ENCODE measurements at places on chromosomes 7 and 10. TPM values are rescaled to one million over a fixed set of nuclear protein-coding genes. Genes with fewer than 3 reads are reported as not detected.

DNA sequence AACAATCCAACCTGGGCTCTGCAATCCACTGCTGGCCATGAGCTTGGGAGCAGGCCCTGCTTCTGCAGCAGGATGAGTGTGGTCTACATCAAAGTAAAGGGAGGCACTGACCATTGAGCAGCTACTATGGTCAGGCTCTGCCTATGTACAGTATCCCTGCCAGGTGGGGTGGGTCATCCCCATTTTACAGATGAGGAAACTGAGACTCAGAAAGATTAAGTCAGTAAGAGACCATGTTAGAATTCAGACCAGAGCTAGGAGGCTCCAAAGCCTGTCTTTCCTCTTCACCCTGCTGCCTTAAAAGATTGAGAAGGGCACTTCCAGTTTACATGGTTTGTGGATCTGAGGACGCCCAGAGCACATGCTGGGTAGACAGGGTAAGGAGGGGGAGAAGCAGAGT is 27.1 kb upstream of the CDH23 start:
- H3K4me1 ChIP-seq, result peaks cover 29% of the 10 kb centered on the region
- no peak overlapping the region for H3K4me3 ChIP-seq
- no peak overlapping the region for H3K27ac ChIP-seq
- DNase-seq, result no peak
- no peaks in the 10 kb centered on the region for H3K27me3 ChIP-seq
- H3K36me3 ChIP-seq, result no peaks in the 10 kb centered on the region

Gene SPAM1
- not detected for total RNA-seq

GRCh38 chr7:38934536-38934935 is 25.5 kb upstream of the VPS41 start:
- H3K4me1 ChIP-seq, result peaks cover 14% of the 10 kb centered on the region
- H3K36me3 ChIP-seq, result no peaks in the 10 kb centered on the region
- H3K27ac ChIP-seq, result no peak overlapping the region
- H3K4me3 ChIP-seq, result no peak overlapping the region
- peak; percentile 87 for DNase-seq

GRCh38 chr7:132276234-132276630 is 300.0 kb downstream of the PLXNA4 start:
- H3K4me1 ChIP-seq, result no peaks in the 10 kb centered on the region
- H3K36me3 ChIP-seq, result no peaks in the 10 kb centered on the region
- no peak overlapping the region for H3K27ac ChIP-seq
- peaks cover 14% of the 10 kb centered on the region for H3K27me3 ChIP-seq
- DNase-seq, result no peak

GRCh38 chr10:97784200-97784810 is 12.5 kb upstream of the SFRP5 start:
- no peaks in the 10 kb centered on the region for H3K4me1 ChIP-seq
- no peaks in the 10 kb centered on the region for H3K27me3 ChIP-seq
- no peak for DNase-seq
- no peaks in the 10 kb centered on the region for H3K36me3 ChIP-seq
- no peak overlapping the region for H3K4me3 ChIP-seq

- no peak overlapping the region for H3K27ac ChIP-seq
- peak; percentile 53 for DNase-seq
- H3K4me1 ChIP-seq, result peaks cover 9% of the 10 kb centered on the region
- H3K36me3 ChIP-seq, result no peaks in the 10 kb centered on the region
- peak overlapping the region; percentile 83 for H3K4me3 ChIP-seq
Observed at GRCh38 chr10:92690211-92690914, 608 bp downstream of the HHEX start.

GRCh38 chr7:76505168-76506080 is 4.9 kb upstream of the UPK3B start:
- H3K27me3 ChIP-seq, result no peaks in the 10 kb centered on the region
- peaks cover 14% of the 10 kb centered on the region for H3K4me1 ChIP-seq
- H3K36me3 ChIP-seq, result no peaks in the 10 kb centered on the region
- H3K27ac ChIP-seq, result no peak overlapping the region
- no peak overlapping the region for H3K4me3 ChIP-seq

Gene PLEKHS1
- 4.9 TPM for total RNA-seq

GRCh38 chr7:107119376-107120105 is 49.3 kb upstream of the HBP1 start:
- no peak for DNase-seq
- no peaks in the 10 kb centered on the region for H3K27me3 ChIP-seq
- H3K27ac ChIP-seq, result no peak overlapping the region
- H3K36me3 ChIP-seq, result no peaks in the 10 kb centered on the region
- H3K4me1 ChIP-seq, result no peaks in the 10 kb centered on the region

GRCh38 chr10:108421266-108421665 is 1256.8 kb upstream of the SORCS1 start:
- no peaks in the 10 kb centered on the region for H3K27me3 ChIP-seq
- H3K4me3 ChIP-seq, result no peak overlapping the region
- H3K36me3 ChIP-seq, result no peaks in the 10 kb centered on the region
- H3K4me1 ChIP-seq, result no peaks in the 10 kb centered on the region
- DNase-seq, result no peak

DNA sequence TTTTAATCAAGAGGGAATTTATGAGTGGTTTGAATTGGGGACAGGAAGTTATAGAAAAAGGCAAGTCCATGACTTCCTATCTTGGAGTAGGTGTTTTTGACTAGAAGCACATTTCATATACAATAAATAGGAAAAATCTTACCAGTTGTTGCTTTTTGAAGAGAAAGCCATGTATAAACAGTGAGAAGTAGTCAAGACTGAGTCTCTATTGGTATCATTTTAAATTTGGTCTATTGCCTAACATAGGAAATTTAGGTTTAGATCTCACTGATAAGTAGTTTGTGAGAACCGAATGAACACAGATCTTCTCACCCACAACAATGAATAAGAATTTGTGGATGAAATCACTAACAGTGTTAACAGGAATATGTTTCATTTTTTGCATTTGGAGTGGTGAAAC is 387.2 kb downstream of the BBS9 start:
- no peak overlapping the region for H3K27ac ChIP-seq
- H3K36me3 ChIP-seq, result no peaks in the 10 kb centered on the region
- no peaks in the 10 kb centered on the region for H3K27me3 ChIP-seq

Gene IRF5
- total RNA-seq, result 5.8 TPM

- H3K36me3 ChIP-seq, result no peaks in the 10 kb centered on the region
- no peaks in the 10 kb centered on the region for H3K27me3 ChIP-seq
- DNase-seq, result no peak
- H3K4me1 ChIP-seq, result no peaks in the 10 kb centered on the region
- no peak overlapping the region for H3K4me3 ChIP-seq
Observed at GRCh38 chr7:92926697-92927044, 90.3 kb upstream of the CDK6 start.

DNA sequence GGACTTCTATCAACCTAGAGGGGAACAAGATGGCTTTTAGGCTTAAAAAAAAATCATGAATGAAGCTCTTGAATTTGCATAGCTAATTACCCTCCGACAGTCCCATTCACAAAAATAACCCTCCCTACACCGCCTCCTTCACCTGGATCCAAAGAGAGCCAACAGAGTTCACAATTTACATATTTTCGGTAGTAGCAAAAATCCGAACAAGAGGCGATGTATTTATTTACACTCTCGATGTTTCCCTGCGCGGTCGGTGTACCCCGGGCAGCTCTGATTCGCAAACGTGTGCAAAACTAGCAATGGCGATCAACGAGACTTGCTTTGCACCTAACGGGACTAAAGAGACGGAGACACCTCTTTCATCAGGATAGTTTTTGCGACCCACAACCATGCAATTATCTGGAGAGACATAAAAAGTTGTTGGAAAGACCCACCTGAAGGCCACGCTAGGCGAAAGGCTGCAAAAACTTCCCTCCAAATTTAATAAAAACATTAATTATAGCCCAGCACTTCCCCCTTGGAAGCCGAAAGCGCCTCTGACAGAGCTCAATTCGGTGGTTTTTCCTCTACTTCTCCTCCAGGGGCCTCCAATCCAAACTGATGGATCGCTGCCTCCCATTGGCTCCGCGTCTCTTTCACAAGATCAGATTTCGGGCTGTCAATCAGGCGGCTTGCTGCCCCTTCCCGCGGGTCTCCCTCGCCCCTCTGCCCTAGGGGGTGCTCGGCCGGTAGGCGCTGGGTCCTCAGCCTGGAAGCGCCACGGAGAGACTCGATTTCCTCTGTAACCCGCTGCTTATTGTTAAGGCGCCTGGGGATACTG is at the start of gene ETV1:
Gene ETV1, minus strand, starts transcription at position 541 of the 823 bp plus-strand sequence. CDS start 614 bp downstream, outside the sequence.
- no peaks in the 10 kb centered on the region for H3K27me3 ChIP-seq
- peaks cover 20% of the 10 kb centered on the region for H3K4me1 ChIP-seq
- H3K27ac ChIP-seq, result peak within 1 kb of the TSS; percentile 13
- peak; percentile 47 for DNase-seq
- H3K4me3 ChIP-seq, result peak within 1 kb of the TSS; percentile 59

Gene LBX1
- total RNA-seq, result not detected

DNA sequence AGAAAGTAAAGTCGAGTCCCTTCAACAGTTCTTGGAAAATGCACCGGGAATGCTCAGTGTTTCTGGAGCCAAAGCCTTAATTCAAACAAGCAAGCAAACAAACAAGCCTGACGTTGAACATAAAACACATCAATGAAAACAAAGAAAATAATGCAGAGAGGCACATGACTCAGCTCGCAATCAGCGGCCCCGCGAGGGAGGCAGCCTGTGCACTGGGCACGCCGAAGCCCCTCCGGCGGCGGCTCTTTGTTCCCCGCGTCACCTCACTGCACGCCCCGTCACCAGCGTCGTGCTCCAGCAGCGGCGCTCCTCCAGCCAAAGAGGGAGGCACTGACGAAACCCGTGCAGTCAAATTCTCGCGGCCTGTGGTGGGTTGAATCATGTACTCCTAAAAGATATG is 151.5 kb downstream of the DNAJB6 start:
- no peak for DNase-seq
- H3K4me1 ChIP-seq, result peaks cover 3% of the 10 kb centered on the region
- peaks cover 65% of the 10 kb centered on the region for H3K27me3 ChIP-seq
- H3K27ac ChIP-seq, result no peak overlapping the region
- no peaks in the 10 kb centered on the region for H3K36me3 ChIP-seq
- H3K4me3 ChIP-seq, result no peak overlapping the region

GRCh38 chr7:9189703-9190102 is 756.3 kb downstream of the NXPH1 start:
- no peaks in the 10 kb centered on the region for H3K4me1 ChIP-seq
- no peaks in the 10 kb centered on the region for H3K27me3 ChIP-seq
- no peaks in the 10 kb centered on the region for H3K36me3 ChIP-seq
- H3K4me3 ChIP-seq, result no peak overlapping the region

DNA sequence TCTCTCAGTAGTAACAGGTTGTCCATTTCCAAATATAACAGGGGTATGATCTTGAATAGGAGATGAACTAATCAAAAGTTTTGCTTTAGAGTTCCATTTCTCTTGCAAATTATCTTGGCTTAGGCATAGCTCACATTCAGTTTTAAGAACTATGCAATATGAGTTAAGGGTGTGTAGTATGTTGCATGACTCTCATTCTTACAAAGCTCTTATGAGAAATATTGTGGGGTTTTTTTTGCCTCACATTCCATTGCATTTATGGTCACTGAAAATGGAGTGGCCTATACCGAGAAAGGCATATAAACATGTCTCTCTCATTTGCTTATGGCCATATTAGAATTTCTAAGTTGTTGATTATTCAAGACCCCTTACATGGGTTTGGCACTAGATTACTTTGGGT is 48.5 kb upstream of the LAMB1 start:
- no peaks in the 10 kb centered on the region for H3K36me3 ChIP-seq
- DNase-seq, result no peak
- H3K4me1 ChIP-seq, result peaks cover 8% of the 10 kb centered on the region
- no peak overlapping the region for H3K4me3 ChIP-seq
- H3K27ac ChIP-seq, result no peak overlapping the region
- no peaks in the 10 kb centered on the region for H3K27me3 ChIP-seq

GRCh38 chr7:129774871-129775694 is 163.6 kb downstream of the NRF1 start:
- H3K27ac ChIP-seq, result no peak overlapping the region
- no peaks in the 10 kb centered on the region for H3K27me3 ChIP-seq
- H3K4me3 ChIP-seq, result no peak overlapping the region
- H3K4me1 ChIP-seq, result peaks cover 17% of the 10 kb centered on the region

DNA sequence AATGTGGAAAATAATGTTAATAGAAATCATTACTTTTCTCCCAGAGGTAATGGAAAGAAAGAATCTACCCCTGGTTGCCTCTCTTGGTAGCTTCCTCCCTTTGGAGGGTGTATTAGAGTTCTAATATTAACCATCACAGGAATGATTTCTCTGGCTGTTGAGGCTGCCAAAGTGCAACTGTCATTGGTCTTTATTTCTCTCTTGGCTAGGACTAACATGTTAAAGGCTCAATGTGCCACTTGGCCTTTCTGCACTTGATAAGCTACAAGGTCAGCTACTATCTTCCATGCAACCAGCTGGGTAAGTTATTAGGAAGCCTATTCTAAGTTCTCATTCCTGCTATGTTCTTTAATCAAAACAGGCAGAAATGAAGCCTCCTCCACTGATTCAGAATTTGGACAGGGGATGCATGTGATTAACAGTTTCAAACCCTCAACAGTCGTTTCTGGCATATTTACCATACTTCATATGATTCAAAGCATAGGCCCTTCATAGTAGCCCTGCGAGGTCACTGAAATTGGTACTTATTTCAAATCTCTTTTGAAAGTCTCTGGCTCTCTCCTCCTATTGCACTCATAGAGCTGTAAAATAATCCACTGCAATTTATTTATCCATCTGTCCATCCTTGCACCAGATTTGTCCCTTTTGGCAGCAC is 645.0 kb downstream of the SORCS1 start:
- no peaks in the 10 kb centered on the region for H3K4me1 ChIP-seq
- no peak overlapping the region for H3K4me3 ChIP-seq
- no peaks in the 10 kb centered on the region for H3K27me3 ChIP-seq
- DNase-seq, result no peak
- H3K27ac ChIP-seq, result no peak overlapping the region
- H3K36me3 ChIP-seq, result no peaks in the 10 kb centered on the region

GRCh38 chr10:99433378-99434020 is 3.1 kb upstream of the GOT1 start:
- H3K27me3 ChIP-seq, result no peaks in the 10 kb centered on the region
- no peak for DNase-seq
- H3K4me1 ChIP-seq, result no peaks in the 10 kb centered on the region
- H3K27ac ChIP-seq, result no peak overlapping the region
- no peak overlapping the region for H3K4me3 ChIP-seq

DNA sequence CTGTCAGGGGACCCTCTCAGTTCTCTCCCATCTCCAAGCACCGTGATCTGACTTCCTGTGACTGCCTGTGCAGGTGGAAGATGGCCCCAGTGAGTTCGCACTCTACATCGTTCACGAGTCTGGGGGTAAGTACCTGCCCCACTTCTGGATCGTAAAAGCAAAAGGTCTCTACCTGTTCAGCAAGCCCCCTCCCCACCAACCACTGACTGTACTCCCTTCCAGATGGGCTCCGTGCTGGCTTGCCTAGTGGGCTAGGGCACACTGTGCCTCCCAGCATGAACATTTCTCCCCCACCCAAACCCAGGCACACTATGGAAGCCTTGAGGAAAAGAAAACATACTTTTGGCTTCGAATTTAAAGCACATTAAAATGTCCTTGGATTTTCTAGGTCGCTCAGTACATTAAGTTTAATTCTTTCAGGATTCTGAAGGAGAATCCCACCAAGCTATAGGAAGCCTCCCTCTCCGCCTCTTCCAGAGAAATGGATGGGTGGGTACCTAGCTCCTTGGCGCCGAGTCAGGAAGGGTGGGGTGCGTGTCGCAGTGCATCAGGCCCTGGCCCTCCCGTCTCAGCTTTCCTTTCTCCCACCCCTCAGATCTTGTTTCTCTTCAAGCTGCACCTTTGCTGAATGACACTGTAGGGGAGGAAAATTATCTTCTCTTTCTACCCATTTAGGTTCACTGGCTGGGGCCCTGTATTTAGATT is 11.0 kb upstream of the ZNF22 start:
- no peaks in the 10 kb centered on the region for H3K36me3 ChIP-seq
- H3K27ac ChIP-seq, result no peak overlapping the region
- H3K4me3 ChIP-seq, result no peak overlapping the region

Gene NAT16
- total RNA-seq, result not detected

Gene UCMA
- total RNA-seq, result not detected

GRCh38 chr7:77184463-77184862 is 15.2 kb downstream of the FGL2 start:
- no peaks in the 10 kb centered on the region for H3K4me1 ChIP-seq
- no peak overlapping the region for H3K27ac ChIP-seq

All from PC-9 (cell line).